Upper lobe of left lung (tissue), 6 donors: ENCODE measurements at places on chromosomes 1 and 21. TPM values are rescaled to one million over a fixed set of nuclear protein-coding genes. Genes with fewer than 3 reads are reported as not detected.

DNA sequence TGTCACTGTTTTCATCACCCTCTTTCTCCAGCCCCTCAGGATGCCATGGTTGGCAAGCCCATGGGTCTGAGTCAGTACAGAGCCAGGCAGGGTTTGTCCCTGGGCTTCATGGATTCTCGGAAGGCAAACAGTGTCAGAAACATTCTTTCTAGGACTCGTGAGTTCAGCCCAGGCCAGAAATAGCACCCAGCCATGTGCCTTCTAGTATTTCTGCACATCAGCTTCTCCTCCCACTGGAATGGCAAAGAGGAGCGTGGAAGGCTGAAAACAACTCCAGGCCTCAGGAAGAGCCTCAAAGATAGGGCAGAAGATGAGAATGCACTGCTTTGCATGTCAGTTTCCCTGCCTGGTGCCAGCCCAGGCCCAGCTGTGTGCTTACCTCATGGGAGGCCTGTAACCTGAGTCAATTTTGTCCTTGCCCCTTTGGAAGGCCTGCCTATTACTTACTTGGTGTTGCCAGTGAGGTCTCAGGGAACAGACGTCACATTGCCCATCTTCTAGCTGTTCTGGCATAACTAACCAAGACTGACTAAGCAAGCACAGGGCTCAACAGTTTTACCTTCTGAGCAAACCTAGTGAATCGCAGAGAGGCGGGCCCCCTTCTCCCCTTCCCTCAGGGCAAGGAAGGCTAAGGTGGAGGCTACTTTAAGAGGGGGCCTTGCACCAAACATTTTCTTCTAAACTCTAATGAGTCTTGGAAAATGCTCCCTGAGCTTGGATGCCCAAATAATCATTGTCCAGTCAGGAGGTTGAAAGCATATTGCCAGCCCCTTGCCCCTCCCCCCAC is 42.4 kb downstream of the GLUL start:
- no peak overlapping the region for H3K27ac ChIP-seq
- no peaks in the 10 kb centered on the region for H3K4me1 ChIP-seq
- no peaks in the 10 kb centered on the region for H3K36me3 ChIP-seq
- no peak overlapping the region for H3K4me3 ChIP-seq
- DNase-seq: no peak

DNA sequence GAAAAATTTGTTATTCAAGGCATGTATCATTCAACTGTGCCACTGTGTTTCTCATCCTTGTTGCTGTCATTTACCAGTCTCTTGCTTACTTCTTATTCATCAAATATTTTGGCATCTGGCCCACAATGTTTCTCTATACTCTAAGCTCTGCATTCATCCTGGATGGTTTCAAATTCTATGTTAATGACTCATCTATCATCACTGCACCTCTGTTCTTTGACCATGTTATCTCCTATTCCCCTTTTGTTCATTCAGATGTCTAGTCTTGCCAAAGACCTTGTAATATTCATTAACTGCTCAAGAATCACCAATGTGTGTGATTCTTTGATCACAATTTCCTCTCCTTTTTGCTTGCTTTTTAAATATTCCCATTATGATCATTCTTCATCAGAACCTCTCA is 54.6 kb upstream of the PRKACB start:
- no peak overlapping the region for H3K27ac ChIP-seq
- H3K4me3 ChIP-seq: no peak overlapping the region
- no peaks in the 10 kb centered on the region for H3K36me3 ChIP-seq
- DNase-seq: no peak
- H3K27me3 ChIP-seq: no peaks in the 10 kb centered on the region

GRCh38 chr1:113390871-113391648 is 745 bp downstream of the MAGI3 start:
- DNase-seq: peak; percentile 61
- H3K4me1 ChIP-seq: peaks cover 7% of the 10 kb centered on the region
- H3K27ac ChIP-seq: peak overlapping the region; percentile 90
- peak overlapping the region; percentile 73 for H3K4me3 ChIP-seq
- H3K27me3 ChIP-seq: no peaks in the 10 kb centered on the region
- H3K36me3 ChIP-seq: no peaks in the 10 kb centered on the region

DNA sequence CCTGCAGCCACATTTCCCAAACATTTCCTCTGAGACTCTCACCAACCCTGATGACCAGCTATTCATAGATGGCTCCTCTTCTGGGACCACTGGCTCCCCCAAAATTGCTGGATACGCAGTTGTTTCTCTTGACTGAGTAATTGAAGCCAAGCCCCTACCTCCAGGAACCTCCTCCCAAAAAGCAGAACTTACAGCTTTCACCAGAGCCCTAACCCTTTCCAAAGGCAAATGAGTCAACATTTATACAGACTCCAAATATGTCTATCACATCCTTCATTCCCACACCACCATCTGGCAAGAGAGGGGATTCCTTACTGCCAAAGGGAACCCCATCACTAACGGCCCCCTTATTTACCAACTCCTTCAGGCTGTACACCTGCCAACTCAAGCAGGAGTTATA is 20.3 kb upstream of the CA6 start:
- H3K27ac ChIP-seq: no peak overlapping the region
- H3K4me3 ChIP-seq: no peak overlapping the region
- H3K4me1 ChIP-seq: no peaks in the 10 kb centered on the region
- no peak for DNase-seq
- no peaks in the 10 kb centered on the region for H3K36me3 ChIP-seq

GRCh38 chr1:230016159-230016558 is 50.9 kb upstream of the GALNT2 start:
- H3K4me1 ChIP-seq: no peaks in the 10 kb centered on the region
- DNase-seq: no peak
- H3K4me3 ChIP-seq: no peak overlapping the region
- no peaks in the 10 kb centered on the region for H3K36me3 ChIP-seq
- H3K27me3 ChIP-seq: no peaks in the 10 kb centered on the region

DNA sequence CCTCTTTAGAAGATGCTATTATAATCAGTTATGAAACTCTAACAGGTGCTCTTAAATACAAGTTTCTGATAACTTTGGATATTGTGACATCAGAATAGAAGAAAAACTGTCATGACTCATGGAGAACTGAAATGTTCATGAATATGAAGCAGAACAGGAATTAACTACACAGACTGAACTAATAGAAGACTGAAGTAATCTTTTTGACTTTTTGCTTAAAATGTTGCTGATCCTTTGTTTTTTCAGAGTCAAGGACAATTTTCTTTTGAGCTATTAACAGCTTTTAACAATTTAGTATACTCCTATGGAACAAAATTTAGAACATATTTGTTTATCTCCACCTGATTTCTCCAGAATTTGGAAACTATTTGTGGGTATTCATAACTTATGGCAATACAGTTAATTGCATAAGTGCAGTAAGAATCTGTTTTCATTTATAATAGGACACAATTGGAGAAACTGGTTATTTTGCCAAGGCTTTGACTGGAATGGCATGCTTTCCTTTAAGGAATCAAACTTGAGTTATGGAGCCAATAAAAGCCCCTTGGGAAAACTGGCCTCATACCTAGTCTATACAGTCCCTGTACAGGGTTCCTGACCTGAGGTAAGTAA is 18.7 kb upstream of the PLA2G5 start:
- no peak overlapping the region for H3K27ac ChIP-seq
- no peak overlapping the region for H3K4me3 ChIP-seq
- no peaks in the 10 kb centered on the region for H3K36me3 ChIP-seq

GRCh38 chr1:111222308-111223125 is 5.0 kb upstream of the CHI3L2 start:
- peaks cover 21% of the 10 kb centered on the region for H3K4me1 ChIP-seq
- H3K4me3 ChIP-seq: no peak overlapping the region
- no peaks in the 10 kb centered on the region for H3K27me3 ChIP-seq

- H3K27ac ChIP-seq: no peak overlapping the region
- no peaks in the 10 kb centered on the region for H3K27me3 ChIP-seq
- no peak overlapping the region for H3K4me3 ChIP-seq
- no peaks in the 10 kb centered on the region for H3K36me3 ChIP-seq
Observed at GRCh38 chr1:159653201-159653600, 61.2 kb downstream of the CRP start.

GRCh38 chr1:218242171-218242570 is 42.9 kb upstream of the RRP15 start:
- H3K27me3 ChIP-seq: no peaks in the 10 kb centered on the region
- no peak overlapping the region for H3K4me3 ChIP-seq
- no peak for DNase-seq
- H3K4me1 ChIP-seq: no peaks in the 10 kb centered on the region
- no peaks in the 10 kb centered on the region for H3K36me3 ChIP-seq

GRCh38 chr1:213541641-213542040 is 446.1 kb upstream of the PROX1 start:
- no peak overlapping the region for H3K27ac ChIP-seq
- no peaks in the 10 kb centered on the region for H3K27me3 ChIP-seq
- no peaks in the 10 kb centered on the region for H3K4me1 ChIP-seq
- no peaks in the 10 kb centered on the region for H3K36me3 ChIP-seq
- H3K4me3 ChIP-seq: no peak overlapping the region
- no peak for DNase-seq

Gene TMEM61
- total RNA-seq: 2.9 TPM

Gene ALDH4A1
- 13.4 TPM for total RNA-seq

Gene CBR3
- total RNA-seq: 5.9 TPM

Gene GPA33
- total RNA-seq: 18.4 TPM

Gene UBE2U
- 0.34 TPM for total RNA-seq

Gene KRTAP12-2
- not detected for total RNA-seq

Gene NR5A2
- 2.1 TPM for total RNA-seq

Gene ANGPTL7
- 1.3 TPM for total RNA-seq
